ENCODE measurements at places on chromosomes 7 and 10.

GRCh38 chr7:105782391-105783042 lies 93.9 kb downstream of the ATXN7L1 start:
- DNase-seq, result peak; percentile 20

GRCh38 chr7:155493744-155494538 lies 36.0 kb downstream of the EN2 start:
- DNase-seq, result no peak

GRCh38 chr7:122137251-122138077 lies 6.6 kb downstream of the AASS start:
- DNase-seq, result no peak

DNA sequence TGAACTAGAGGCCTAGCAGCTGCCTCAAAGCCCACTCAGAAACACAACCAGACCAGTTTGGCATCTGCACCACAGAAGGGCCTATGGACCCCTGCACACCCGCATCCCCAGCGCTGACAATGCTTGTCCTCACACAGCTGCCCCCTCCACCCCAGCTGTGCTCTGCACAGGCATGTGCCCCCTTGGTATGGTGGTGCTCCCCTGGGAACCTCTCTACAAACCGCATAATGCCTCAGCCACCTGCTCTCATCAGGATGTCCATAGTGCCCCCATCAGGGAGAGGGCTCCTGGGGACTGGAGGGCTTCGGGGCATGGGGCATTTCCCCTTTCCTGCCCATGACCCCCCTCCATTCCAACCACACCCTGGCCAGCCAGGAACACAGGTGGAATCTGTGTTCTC lies 347.5 kb downstream of the GRID1 start:
- no peak for DNase-seq

DNA sequence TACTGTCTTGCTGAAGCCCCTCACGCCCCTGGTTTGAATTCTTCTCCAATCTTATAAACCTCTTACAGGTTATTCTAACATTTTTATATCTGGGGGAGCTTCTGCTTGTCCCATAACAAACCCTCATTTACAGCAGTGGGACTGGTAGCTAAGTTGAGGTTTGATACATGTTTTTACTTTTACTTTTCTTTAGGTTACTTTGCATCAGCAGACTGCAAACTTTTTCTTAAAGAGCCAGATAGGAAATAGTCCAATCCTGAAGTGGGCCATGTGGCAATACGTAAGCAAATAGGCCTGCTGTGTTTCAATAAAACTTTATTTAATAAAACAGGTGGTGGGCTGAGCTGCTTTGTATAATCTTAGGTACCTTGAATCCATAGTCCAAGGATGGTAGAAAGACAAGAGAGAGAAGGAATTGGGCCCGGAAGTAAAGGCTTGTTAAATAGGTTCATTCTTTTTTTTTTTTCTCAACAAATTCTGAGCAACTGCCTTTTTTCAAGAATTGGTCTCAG lies 27.3 kb downstream of the RAB18 start:
- DNase-seq, result no peak

DNA sequence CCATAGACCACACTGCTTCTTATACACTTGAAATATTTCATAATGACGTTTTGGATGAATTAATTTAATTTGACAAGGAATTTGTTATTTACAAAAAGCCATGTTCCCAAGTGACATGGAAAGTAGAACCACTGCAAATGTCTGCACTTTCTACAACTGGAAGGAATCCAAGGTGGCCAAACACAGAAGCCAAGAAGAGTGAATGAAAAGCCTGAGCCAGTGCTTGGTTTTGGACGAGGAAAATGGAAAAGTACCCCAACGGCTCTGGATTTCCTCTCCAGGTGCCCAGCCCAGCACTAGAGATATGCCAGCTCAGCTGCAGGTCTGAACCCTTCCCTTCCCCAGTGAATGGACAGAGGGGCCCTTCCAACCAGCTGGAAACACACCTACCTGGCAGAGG lies 279.4 kb downstream of the TNS3 start:
- no peak for DNase-seq

DNA sequence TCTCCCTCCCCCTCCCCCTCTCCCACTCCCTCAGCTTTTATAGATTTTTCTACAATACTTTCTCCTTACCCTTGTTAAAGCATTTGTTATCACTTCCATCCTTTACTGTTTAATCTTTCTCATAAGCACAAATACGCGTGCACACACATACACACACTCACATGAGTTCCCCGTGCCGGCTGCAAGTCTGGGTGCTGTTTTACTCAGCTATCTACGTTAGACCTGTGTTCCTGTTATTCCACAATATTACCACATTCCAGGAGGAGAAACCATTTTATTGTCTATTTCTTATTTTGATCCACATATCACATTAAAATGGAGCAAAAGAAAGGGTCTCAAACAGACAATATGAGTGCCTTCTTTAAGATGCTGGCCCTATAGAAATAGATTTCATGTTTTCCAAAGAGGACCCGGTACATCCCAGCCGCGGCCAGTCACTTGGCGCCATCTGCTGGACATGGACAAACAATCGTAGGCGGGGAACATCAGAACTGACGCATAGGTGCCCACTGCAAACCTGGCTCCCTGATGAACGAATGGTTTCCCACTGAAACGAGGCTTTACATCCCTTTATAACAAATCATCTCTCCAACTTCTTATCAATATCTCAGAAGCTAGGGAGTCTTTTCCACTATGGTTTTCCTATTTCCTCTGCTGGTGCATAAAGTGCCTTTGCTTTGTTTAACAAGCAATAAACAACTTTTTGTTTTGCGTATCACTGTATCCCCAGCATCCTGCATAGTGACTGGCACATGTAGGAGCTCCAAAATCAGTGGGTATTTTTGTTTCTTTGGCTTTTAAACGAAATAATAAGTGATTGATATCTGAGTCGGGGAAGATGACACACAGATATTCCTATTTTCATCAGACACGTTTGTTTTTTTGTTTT lies 25.2 kb upstream of the OPTN start:
- peak; percentile 24 for DNase-seq

GRCh38 chr7:43954524-43955228 lies 28.4 kb downstream of the UBE2D4 start:
- DNase-seq, result no peak

DNA sequence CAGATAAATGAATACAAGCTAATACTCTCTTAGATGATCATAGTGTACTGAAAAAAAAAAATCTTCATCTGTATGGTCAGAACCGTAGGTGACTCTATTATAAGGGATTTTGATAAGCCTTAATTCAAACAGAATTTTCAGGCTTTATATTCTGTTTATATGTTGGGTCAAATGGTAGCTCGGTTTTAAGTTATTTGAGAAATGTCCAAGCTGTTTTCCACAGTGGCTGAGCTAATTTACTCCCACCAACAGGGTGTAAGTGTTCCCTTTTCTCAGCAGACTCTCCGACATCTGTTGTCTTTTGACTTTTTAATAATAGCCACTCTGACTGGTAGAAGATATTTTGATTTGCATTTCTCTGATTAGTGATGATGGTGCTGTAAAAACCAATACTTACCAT lies 328.8 kb upstream of the MAGI2 start:
- DNase-seq, result no peak

GRCh38 chr10:30697806-30698205 lies 68.3 kb upstream of the LYZL2 start:
- no peak for DNase-seq

GRCh38 chr7:111030336-111030735 lies 60.6 kb upstream of the LRRN3 start:
- DNase-seq, result no peak

- no peak for DNase-seq
Observed at GRCh38 chr10:79289801-79290200, 57.5 kb upstream of the PPIF start.

DNA sequence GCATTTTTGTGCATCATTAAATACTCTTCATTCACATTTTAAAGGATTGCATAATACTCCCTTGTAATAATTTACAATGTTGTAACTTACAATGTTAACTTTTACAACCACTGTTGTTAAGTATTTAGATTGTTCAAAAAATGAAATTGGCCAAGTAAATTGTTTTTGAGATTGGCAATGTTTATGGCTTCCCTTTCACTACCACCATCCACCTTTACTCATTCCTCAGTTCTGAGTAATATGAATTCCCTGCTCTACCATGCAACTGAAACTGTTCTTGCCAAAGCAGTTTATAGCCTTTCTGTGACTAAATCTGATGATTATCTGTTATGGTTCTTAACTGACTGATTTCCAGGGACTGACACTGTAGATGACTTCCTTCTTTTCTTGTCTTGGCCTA lies 80.5 kb upstream of the TMEM106B start:
- DNase-seq, result no peak

DNA sequence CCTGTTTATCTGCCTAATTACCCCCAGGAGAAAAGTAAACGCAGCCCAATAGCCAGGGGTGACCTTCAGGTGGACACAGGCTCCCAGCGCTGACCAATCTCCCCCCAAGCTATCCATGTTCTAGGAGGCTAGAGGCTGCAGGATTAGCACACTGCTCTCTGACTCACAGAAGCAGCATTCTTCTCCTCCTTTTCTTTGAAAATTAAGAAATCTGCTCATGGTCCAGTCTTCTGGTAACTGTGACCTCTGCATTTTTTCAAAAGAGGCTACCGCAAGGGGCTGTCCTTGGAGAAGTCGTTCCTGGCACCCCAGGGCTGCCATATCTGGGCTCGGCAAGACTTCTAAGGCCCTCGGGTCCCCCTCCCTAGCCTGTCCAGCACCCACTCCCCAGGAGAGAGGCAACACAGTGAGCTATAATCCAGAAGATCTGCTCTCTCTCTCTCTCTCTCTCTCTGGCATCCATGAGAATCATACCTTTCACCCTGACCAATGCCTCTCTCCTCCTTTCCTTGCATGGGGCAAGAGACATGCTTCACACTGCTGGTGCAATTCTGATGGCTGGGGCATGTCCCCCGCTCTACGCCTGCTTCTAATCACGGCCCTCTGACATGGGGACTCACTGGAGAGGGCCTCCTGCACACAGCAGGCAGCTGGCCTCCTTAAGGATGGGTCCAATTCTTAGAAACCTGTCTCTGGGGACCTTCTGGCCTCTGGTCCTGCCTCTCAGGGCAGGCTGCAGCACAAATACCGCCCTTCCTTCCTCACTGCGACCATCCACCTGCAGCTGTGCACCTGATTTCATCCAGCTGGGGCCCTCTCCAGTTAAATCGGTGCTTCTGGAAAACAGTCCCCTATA lies 27.3 kb downstream of the ANXA11 start:
- no peak for DNase-seq

- DNase-seq, result no peak
Observed at GRCh38 chr7:113796557-113796956, 122.3 kb downstream of the PPP1R3A start.

- DNase-seq, result no peak
Observed at GRCh38 chr10:86388119-86388704, 21.6 kb upstream of the GRID1 start.

DNA sequence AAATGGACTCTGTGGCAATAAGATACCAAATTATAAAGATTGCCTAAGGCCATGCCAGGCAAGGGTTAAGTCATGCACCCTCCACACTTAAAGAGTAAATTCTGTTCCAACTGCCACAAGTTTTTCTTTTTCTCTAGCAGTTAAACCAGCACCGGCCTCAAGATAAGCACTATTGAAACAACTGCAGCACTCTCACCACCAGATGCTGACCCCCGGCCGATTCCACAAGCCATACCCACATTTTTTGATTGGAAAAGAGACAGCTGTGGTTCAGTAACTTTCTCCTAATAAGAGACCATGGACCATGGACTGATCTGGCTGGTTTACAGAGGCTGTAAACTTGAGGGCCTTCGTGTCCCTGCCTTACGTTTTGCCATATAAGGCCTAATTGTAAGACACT lies 44.9 kb downstream of the GRM8 start:
- no peak for DNase-seq

DNA sequence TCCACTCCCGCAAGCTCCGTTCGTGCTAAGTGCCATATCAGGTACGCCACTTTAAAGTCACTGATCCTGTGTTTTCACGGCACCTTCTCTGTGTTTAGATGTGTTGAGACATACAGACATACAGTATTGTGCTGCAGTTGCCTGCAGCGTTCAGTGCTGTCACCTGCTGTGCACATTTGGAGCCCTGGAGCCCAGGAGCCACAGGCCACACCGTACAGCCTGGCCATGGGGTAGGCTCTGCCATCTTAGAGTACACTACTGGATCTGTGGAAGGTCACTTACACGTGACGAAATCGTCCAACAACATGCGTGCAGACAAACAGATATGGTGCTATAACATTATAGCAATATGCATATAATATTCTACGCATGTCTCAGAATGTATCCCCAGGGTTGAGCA lies 111.3 kb downstream of the ELFN1 start:
- no peak for DNase-seq

GRCh38 chr7:89563597-89563996 lies 590.7 kb upstream of the STEAP1 start:
- DNase-seq, result no peak

GRCh38 chr7:66642186-66642585 lies 13.5 kb downstream of the KCTD7 start:
- DNase-seq, result no peak

DNA sequence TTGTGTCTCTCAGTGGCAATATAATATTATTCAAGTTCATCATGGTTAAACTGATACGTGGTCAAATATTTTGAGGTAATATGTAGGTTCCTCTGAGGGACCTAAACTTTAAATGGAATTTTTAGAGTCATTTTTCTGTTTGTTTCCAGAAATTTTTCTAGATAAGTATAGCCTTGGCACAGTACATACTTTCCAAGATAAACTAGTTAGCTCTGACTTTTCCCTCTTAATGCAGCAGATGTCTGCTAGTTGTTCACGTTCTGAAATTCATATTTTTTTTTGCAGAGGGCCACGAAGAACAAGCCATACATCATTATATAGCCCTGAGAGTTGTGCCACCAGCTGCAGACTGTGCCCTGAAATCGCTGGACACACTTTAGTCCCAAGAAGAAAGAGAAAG lies 61.6 kb downstream of the A1CF start:
- DNase-seq, result no peak

GRCh38 chr7:24706211-24707170 lies 50.8 kb downstream of the GSDME start:
- no peak for DNase-seq

DNA sequence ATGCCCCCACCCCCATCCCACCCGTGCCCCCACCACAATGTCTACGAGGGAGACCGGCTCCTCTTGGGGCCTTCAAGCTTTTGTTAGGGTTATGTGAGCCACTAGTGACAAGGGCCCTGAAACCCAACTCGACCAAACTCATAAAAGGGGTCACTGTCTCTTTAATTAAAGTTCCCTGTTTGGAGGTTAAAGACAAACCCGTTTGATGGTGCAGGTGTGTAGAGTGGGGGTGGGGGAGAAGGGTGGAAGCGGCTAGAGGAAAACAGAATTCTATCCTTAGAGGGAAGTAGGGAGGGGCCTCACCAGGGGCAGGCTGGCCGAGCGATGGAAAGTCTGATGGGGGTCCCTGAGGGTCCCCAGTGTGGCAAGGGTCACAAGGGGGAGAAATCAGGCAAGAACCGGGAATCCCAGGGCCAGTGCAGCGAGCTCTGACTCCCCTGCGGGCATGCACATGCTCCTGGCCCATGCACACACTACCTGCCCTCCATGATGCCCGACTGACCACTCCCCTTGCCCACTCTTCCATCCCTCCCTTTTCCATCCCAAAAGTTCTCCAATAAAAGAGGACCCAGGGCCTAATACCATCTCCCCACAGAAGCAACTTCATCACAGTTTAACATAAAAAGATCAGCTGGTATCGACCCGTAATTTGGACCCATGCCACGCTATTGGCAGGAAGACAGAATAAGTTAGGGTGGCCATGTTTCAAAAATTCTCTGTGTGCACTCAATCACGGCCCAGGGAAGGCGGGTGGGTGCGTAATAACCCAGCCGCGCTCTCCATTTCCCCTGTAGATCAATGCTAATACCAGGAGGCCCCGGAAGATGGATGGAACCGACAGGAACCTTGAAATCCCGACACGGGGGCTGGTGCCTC lies 35.9 kb upstream of the SLF2 start:
- no peak for DNase-seq

Data from activated T-helper 9 cell treated with anti-CD3 and anti-CD28 coated beads, Interleukin-2, amount 50 U/mL, for 16 hours (primary cell).